ENCODE measurements at places on chromosomes 13 and 19.

- no peak for DNase-seq
These were observed 112.1 kb downstream of the DLEU7 start for GRCh38 chr13:50731400-50731799.

- no peak for DNase-seq
These were observed 168.0 kb upstream of the OBI1 start for GRCh38 chr13:78826936-78827335.

GRCh38 chr19:35789195-35789977 lies 14.0 kb downstream of the ARHGAP33 start:
- DNase-seq = no peak

DNA sequence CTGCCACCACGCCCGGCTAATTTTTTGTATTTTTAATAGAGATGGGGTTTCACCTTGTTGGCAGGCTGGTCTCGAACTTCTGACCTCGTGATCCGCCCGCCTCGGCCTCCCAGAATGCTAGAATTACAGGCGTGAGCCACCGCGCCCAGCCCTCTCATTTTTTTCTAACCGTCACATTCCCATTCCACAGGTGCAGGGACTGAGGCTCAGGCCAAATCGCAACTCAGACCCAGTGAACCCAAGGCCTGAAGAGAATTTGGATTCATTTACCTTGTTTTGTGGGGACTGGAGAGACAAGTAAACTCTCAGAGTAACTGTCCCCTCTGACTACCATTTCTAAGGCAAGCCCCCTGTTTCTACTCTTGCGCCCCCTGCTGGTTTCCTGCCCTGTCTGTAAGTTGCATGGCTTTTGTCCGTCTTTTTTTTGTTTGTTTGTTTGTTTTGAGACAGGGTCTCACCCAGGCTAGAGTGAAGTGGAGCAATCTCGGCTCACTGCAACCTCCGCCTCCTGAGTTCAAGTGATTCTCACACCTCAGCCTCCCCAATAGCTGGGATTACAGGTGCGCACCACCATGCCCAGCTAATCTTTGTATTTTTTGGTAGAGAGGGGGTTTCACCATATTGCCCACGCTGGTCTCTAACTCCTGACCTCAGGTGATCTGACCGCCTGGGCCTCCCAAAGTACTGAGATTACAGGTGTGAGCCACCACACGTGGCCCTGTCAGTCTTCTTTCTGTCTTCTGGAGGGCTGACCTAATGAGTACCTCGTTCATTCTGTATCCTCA lies 2.3 kb upstream of the STRN4 start:
- DNase-seq = peak; percentile 83

GRCh38 chr13:103188713-103189326 lies 122.6 kb upstream of the SLC10A2 start:
- no peak for DNase-seq

DNA sequence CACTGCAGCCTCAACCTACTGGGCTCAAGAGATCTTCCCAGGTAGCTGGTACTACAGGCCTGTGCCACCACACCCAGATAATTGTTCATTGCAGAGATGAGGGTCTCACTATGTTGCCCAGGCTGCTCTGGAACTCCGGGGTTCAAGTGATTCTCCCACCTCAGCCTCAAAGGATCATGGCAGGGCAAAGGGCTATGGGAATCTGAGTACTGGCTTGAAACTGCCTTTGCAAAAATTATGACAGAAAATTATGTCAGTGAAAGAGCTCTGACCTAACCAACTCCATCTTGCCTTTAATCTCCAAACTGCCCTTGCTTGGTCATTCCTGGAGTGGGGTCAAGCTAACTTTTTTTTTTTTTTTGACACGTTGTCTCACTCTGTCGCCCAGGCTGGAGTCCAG lies 1.3 kb upstream of the DNASE2 start:
- no peak for DNase-seq

DNA sequence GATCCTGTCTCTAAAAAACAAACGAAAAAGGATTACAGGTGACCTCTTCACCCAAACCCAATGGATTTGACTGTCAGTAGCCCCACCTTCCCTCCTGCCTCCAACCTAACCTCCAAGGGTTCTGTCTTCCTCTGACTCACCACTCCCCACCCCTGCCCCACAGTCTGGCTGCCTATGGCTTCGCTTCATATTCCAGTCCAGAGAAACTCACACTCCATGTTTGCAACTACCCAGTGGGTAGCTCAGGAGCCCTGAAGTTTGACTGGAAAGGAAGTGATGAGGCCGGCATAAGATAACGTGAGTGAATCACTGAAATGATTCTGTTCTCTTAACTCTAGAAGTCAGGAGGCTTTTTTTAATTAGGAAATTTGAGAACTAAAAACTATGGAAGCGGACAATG lies 303.9 kb downstream of the FOXO1 start:
- no peak for DNase-seq

All from islet precursor cell (in vitro differentiated cells).